Stimulated activated CD8-positive, alpha-beta memory T cell treated with anti-CD3 and anti-CD28 coated beads, Interleukin-2, amount 100 ng/mL, for 1 hour (primary cell): ENCODE measurements at places on chromosomes 1 and 21.

GRCh38 chr1:99943223-99943794 is 26.5 kb upstream of the SLC35A3 start:
- no peak for DNase-seq

DNA sequence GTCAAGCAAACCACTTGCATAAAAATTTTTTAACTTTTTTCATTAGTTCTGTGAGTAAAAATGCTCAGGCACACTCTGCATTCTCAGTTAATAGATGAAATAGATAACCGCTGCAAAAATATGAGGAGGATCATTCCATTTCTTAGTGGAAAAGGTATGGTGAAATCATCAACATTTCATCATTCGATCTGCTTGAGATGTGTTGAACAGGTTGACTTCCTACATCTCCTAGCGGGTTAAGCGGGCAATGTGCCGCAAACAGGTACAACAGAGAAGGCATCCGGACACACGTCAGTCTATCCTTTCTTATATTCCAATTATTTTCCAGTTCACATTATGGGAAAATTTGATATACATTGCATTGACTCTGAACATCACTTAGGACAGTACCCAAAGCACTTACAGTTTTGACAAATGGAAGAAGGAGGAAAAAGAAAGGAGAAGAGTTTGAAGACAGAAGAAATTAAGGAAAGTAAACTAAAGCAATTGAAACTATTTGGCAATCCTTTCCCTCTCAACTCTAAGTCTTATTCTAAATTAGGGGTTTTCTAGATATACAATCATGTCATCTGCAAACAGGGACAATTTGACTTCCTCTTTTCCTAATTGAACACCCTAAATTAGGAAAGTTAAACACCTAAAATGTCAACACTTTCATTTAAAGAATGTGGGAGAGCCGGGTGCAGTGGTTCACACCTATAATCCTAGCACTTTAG is 33.5 kb downstream of the NIBAN1 start:
- no peak for DNase-seq

GRCh38 chr1:52567943-52568342 is 15.1 kb upstream of the TUT4 start:
- no peak for DNase-seq

DNA sequence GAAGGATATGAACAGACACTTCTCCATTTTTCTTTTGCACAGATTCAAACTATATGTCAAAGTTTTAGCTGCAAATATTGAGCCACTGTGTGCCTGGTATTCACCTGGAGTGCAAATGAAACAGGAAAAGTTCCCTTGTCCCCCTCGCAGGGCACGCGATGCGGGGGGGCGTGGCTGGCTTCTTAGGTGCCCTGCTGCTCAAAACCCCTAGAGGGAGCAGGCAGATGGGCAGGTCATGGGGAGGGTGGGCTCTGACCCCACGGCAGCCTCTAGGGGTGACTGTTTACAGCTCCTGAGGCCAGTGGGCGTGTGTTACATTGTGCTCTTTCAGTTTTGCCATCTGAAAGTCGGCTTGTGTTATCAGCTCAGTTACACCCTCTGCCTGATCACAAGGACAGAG is 931.2 kb upstream of the B3GALT2 start:
- no peak for DNase-seq

GRCh38 chr1:64292399-64292798 is 89.0 kb downstream of the UBE2U start:
- no peak for DNase-seq

GRCh38 chr1:243598433-243598832 is 251.6 kb downstream of the AKT3 start:
- DNase-seq, result no peak

DNA sequence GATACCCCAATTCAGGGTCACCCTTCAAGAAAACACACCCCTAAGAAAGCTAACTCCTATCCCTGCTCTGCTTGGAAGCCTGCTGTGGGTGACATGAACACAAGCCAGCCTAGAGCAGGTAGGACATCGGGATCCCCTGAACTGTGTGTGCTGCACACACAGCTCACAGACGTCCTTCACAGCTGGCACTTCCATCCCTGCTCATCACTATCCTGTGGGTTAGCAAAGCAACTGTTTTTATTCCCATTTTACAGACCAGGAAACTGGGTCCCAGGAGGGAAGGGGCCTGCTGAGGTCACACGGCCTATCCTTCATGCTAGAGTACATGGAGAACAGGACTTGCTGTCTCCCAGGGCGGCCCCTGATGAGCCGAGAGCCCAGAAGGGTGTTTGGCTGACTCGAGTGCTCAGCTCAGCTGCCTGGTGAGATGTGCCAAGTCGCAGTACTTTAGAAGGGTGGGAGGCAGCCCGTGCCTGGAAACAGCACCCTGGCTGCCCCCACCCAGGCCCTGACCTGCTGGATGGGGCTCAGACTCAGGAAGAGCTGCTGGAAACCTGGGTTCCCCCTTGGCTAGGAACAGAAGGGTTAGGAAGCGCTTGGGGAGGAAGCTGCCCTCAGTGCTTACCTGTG is 28.3 kb upstream of the BTG2 start:
- no peak for DNase-seq

GRCh38 chr21:16755061-16755460 is 757.8 kb upstream of the CXADR start:
- no peak for DNase-seq

DNA sequence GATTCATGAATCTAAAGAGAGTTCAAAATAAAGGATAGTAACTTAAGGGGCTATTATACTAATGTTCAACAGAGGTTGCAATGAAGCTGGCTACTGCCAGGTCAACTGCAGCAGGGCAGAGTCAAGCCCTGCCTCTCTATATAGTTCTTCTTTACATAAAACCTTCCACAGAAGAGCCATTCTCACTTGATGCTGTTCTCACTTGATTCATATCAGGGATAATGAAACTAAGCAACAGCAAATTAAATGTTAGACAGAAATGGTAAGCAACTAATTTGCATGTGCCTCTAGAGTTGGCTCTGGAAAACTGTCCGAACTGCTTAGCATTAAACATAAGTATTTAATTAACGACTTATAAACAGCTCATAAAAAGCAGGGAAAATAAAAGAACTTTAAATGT is 17.4 kb downstream of the CCSAP start:
- no peak for DNase-seq

DNA sequence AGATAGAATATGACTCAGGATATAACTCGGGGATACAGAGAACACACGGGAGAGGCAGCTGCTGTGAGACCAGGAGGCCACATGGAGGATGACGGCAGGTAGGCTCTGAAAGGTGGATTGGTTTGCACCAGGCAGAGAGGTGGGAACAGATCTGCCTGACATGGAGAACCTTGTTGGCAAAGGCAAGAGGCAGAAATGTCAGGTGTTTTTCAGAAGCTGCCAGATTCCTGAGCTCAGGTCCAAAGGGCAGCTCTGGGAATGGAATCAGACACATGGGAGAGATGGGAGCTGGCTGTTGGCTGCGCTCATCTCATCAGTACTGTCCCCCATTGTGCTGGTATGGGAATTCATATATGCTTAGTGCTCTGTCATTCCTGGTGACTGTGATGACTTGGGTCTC is 19.2 kb downstream of the SYT6 start:
- no peak for DNase-seq

DNA sequence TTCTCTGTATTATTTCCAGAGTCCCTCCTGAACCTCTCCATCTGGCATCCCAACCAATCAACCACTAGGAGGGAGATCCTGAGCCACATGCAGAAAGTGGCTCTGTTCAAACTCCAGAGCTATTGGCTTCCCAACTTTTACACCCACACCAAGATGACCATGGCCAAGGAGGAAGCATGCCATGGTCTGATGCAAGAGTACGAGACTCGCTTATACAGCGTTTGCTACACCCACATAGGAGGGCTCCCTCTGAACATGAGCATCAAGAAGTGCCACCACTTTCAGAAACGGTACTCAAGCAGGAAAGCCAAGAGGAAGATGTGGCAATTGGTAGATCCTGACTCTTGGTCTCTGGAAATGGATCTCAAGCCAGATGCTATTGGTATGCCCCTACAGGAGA is 23.6 kb downstream of the RGSL1 start:
- no peak for DNase-seq

- DNase-seq, result no peak
Observed at GRCh38 chr21:44704636-44705001, 6.8 kb downstream of the TSPEAR start.

GRCh38 chr1:171286032-171286705 is 27.8 kb upstream of the FMO4 start:
- no peak for DNase-seq

DNA sequence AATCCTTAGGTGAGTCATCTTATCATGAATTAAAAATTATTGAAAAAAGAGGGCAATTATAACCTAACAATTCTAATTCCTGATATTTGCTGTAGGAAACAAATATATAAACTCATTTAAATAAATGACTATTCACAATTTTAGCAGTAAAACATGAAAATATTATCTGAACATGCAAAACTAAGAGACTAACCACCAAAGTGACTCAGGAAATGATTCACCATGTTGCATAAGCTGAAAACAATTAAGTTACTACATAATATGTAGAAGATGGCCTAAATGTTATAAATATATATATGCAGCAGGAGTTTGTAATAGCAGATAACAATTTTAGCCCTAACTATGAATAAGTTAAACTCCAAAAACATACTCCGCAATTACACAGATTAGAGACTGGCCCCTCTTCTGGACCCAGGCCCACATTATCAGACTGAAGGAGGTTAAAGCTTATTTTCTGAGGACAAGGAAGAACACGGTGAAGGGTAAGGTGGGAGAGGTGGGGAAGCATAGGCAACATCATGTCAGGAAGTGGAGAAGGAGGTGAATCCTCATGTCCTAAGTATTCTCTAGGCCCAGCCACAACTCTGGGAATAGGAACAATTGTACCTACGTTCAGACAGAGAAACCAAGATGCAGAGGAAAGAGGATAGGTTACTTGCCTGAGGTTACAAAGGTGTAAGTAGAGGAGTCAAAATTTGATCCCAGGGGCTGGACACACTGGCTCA is 15.6 kb upstream of the AIM2 start:
- DNase-seq, result no peak

GRCh38 chr1:90371448-90371813 is 345.7 kb downstream of the BARHL2 start:
- DNase-seq, result no peak

GRCh38 chr1:215543191-215543606 is 23.9 kb upstream of the KCTD3 start:
- no peak for DNase-seq

GRCh38 chr1:67347688-67348472 is 40.2 kb downstream of the IL12RB2 start:
- no peak for DNase-seq

GRCh38 chr1:229579059-229579673 is 20.7 kb upstream of the ABCB10 start:
- no peak for DNase-seq

GRCh38 chr1:12078938-12079861 is 16.1 kb downstream of the TNFRSF8 start:
- no peak for DNase-seq
